Right ventricle myocardium inferior (tissue), 1 donor: ENCODE measurements at places on chromosomes 11 and 22. TPM values are rescaled to one million over a fixed set of nuclear protein-coding genes. Genes with fewer than 3 reads are reported as not detected.
A peak's percentile ranks its signal among the peaks of the same experiment; 100 is the strongest.

Gene DGCR6
- total RNA-seq: 8.0 TPM

DNA sequence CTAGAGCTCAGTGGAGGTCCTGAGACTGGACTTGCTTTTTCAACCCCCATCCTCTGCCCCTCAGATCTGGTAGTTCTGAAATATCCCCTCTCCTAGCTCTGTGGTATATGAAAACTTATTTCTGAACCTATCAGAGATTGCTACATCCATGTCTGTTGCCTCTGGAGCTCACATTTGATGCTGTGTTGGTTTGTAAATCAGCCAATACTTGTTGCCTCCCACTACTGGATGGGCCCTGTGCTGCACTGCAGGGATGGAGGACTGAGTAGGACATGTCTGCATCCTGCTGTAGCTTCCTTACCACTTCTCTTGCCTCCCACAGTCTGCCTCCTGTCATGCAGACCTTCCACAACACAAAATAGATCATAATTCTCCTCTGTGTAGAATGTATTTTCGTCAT, 5.2 kb downstream of the OLFML1 start:
- no peak for DNase-seq

- DNase-seq: peak; percentile 31
These were observed 93.6 kb downstream of the CTTN start for GRCh38 chr11:70491696-70492472.

- no peak for DNase-seq
These were observed 178.8 kb downstream of the IGLL1 start for GRCh38 chr22:23401111-23401909.

DNA sequence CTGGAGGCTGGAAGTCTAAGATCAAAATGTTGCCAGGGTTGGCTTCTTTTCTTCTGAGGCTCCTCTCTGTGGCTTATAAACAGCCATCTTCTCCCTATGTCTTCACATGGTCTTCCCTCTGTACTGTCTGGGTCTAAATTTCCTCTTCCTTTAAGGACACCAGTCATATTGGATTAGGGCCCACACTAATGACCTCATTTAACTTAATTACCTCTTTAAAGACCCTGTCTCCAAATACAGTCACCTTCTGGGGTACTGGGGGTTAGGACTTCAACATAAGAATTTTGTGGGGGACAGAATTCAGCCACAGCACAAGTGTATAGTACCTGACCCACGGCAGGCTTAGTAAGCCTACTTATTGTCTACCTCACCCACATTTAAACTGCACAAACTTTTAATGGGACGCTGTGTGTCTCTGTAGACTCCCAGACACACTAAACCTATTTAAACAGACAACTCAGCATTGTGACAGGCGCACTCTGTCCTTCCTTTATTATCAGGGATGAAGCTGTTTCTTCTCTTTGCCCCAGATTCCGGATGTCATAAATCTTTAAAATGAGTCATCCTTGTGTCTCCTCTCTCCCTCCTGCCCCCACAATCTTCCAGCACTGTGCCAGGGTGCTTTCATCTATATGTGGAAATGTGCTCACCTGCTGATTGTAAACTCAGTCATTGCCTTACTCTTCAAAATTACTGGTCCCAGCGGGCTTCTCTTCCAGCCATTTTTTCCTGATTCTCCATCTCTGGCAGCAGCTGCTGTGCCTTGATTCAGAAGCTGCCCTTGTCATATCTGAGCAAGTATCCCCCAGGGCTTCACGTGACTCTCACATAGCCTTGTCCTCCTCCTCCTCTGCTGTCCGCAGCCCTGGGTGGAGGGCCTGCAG, 5.4 kb upstream of the MAPK8IP1 start:
- DNase-seq: no peak

- no peak for DNase-seq
These were observed 111.5 kb upstream of the RRM1 start for GRCh38 chr11:3983101-3983500.

- no peak for DNase-seq
These were observed 597 bp downstream of the RPUSD4 start for GRCh38 chr11:126210871-126211235.
